ENCODE measurements at places on chromosomes 1 and 21. TPM values are rescaled to one million over a fixed set of nuclear protein-coding genes. Genes with fewer than 3 reads are reported as not detected.

HPCAL4 gene
- 49.0 TPM for total RNA-seq

OR6N1 gene
- total RNA-seq: not detected

MAB21L3 gene
- total RNA-seq: 0.12 TPM

UBR4 gene
- 174 TPM for total RNA-seq

SH3BGR gene
- total RNA-seq: 2.2 TPM

UBE2J2 gene
- 62.3 TPM for total RNA-seq

TACSTD2 gene
- 0.42 TPM for total RNA-seq
